ENCODE measurements at places on chromosomes 1 and 21.
A peak's percentile ranks its signal among the peaks of the same experiment; 100 is the strongest.

- DNase-seq: no peak
Observed at GRCh38 chr1:57111175-57111574, 145.4 kb upstream of the C8B start.

- DNase-seq: peak; percentile 25
Observed at GRCh38 chr1:39866767-39867166, 16.5 kb downstream of the TRIT1 start.

GRCh38 chr1:179337288-179337687, 28.5 kb upstream of the AXDND1 start:
- DNase-seq: no peak

GRCh38 chr1:58442114-58442513, 104.4 kb downstream of the OMA1 start:
- DNase-seq: no peak

- no peak for DNase-seq
Observed at GRCh38 chr21:14736162-14736561, 190.0 kb upstream of the SAMSN1 start.

GRCh38 chr1:73862355-73862754, 335.6 kb downstream of the LRRIQ3 start:
- no peak for DNase-seq

DNA sequence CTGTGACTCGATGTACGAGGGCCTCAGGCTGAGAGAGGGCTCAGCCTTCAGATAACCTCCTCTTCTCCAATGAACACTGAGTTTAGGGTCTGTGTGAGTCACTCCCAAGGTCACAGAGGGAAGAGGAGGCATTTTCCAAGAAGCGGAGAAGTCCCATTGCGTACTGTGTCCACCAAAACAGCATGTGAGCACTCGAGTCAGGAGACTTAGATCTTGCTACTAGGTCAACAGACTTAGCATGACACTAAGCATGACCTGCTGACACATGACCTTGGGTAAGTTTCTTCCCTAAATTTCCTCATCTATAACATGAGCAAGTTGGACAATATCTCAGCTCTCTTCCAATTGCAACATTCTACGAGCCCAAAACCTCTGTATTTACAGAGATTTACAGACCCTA, 68.0 kb downstream of the PLPP3 start:
- no peak for DNase-seq

DNA sequence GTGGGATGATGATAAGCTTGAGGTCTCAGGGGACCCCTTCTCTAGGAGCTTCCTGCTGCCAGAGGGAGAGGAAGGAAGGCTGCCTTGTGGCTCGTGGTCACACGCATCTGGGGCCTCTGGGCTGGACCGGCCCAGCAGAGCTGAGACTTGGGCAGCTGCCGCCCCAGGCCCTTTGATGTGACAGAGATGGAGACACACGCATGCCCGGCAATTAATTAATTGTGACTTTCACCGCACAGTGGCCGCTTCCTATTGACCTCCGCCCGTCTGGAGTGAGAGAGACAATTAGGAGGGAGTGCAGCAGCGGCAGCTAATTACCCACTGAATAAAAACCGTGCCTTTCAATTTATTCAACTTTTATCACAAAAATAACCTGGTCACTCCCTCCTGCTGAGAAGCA, 16.6 kb upstream of the C1QA start:
- DNase-seq: no peak

- no peak for DNase-seq
Observed at GRCh38 chr1:93822730-93823425, 56.1 kb downstream of the DNTTIP2 start.

GRCh38 chr1:2038229-2038628, 12.0 kb upstream of the PRKCZ start:
- no peak for DNase-seq

- DNase-seq: no peak
Observed at GRCh38 chr21:40043866-40044265, 176.6 kb downstream of the PCP4 start.

GRCh38 chr1:90505806-90506205, 211.3 kb downstream of the BARHL2 start:
- DNase-seq: no peak

DNA sequence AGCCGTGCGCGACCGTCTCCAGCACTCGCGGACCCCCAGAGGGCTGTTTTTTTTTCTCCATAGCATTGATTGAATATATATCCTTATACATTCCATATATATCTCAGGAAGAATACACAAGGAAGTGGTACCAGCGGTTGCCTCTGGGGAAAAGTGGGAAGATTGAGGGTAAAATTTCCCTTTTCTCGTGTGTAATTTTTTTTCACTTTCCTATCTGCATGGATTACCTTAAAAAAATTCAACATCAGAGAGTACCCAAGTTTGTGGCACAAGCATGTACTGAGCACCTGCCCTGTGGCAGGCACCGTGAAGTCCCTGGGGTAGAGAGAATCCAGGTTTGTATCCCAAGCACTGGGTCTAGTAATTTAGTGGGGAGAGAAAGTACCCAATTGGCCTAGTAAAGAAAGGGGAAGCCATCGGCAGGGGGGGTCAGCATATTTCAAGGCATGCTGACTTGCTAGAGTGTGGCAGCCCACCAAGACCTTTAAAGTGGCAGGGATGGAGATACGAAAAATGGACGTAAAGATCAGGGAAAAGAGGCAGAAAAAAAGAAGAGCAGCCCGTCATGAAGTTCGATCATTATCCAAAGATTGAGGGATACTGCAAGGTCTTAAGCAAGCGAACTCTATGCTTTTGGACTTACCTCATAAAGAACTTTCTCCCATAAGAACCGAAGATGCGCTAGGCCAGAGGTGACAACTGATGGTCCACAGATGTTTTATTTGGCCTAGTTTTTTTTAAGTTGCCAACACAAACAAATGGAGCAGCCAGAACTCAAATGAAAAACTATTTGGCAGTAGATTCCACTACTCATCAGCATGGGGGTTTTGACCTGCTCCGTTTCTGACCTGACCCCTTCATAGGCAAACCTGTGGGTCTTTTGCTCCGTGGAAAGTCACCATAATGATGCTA, 1.5 kb upstream of the HMGN1 start:
- DNase-seq: no peak

DNA sequence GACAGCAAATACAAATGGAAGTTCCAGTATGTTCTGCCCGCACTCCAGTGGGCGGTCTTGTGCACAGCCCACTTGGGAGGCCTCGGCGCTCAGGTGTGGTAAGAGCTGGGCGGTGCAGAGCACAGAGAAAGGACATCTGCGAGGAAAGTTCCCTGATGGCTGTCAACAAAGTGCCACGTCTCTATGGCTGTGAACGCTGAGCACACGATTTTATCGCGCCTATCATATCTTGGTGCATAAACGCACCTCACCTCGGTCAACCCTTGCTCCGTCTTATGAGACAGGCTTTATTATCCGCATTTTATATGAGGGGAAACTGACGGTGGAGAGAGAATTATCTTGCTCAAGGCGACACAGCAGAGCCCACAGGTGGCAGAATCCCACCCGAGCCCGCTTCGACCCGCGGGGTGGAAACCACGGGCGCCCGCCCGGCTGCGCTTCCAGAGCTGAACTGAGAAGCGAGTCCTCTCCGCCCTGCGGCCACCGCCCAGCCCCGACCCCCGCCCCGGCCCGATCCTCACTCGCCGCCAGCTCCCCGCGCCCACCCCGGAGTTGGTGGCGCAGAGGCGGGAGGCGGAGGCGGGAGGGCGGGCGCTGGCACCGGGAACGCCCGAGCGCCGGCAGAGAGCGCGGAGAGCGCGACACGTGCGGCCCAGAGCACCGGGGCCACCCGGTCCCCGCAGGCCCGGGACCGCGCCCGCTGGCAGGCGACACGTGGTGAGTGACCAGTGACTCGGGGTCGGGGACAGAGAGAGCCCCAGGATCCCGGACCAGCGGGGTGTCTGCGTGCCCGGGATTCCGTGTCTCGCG, at the start of gene IL12RB2:
IL12RB2 (plus strand) TSS at position 623 of the 810 bp plus-strand sequence. CDS start 12,496 bp downstream, outside the sequence.
- DNase-seq: no peak

- DNase-seq: no peak
Observed at GRCh38 chr1:204493145-204493983, 1.2 kb downstream of the PIK3C2B start.

DNA sequence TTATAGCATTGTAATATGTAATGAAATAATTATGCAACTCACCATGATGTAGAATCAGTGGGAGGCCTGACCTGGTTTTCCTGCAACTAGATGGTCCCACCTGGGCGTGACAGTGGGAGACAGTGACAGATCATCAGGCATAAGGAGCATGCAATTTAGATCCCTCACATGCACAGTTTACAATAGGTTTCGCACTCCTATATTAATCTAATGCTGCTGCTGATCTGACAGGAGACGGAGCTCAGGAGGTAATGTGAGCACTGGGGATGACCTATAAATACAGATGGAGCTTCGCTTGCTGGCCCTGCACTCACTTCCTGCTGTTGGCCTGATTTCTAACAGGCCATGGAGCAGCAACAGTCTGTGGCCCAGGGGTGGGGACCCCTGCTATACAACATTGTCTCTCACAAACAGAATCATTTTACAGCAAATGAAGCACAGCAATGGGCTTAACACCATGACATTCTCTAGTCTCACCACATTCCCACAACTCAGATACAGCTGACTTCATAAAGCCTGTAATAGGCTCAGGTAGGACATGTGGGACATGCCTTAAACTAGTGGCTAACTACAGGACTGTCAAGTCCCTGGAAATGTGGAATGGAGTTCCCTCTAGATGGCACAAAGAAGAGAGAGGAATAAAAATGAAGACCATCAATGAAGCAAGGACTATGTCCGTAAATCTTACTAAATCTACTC, 40.7 kb upstream of the SLC5A9 start:
- no peak for DNase-seq

Data from amniotic stem cell (primary cell).